ENCODE measurements at places on chromosomes 3 and 15.
A peak's percentile ranks its signal among the peaks of the same experiment; 100 is the strongest.

DNA sequence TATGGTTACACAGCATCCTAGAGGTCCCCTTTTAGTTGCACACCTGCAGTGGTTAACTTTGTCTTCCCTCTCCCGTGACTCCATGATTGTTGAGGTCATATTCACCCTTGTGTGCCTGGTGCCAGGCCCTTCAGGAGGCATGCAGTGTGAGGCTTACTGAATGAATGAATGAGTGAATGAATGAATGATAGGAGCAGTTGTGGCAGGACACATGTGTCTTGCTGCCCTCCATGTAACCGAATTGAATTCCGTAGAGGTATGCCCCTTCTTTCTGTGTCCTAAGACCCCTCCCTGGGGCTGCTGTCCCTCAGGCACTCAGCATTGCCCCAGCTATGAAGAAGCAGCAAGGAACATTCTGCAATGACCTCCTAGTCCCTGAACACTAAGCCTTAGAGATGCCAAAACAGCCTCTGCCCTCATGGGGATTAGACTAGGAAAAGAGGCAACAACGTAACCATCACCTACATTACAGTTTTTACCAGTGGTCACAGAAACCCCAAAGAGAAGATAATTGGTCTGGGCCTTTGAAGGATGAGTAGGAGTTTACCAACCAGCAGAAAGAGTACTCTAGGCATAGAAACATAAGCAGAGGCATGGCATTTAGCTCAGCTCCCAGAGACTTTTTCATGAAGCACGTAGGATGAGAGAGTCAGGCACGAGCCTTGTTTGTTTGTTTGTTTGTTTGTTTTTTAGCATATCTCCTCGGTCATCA is 22.5 kb upstream of the CPNE9 start:
- no peak for DNase-seq

- peak; percentile 54 for DNase-seq
Observed at GRCh38 chr15:100095541-100096247, 246.1 kb downstream of the ADAMTS17 start.

DNA sequence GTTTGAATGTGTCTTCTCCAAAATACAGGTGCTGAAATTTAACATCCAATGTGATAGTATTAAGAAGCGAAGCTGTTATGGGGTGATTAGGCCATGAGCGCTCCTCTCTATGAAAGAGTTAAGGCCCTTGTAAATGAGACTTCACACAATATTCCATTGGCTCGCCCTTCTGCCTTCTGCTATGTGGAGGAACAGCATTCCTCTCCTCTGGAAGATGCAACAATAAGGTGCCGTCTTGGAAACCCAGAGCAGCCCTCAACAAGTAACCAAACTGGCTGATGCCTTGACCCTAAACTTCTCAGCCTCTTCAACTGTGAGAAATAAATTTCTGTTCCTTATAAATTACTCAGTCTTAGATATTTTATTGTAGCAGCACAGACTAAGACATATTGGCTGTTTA is 874.6 kb downstream of the ROBO1 start:
- no peak for DNase-seq

- DNase-seq, result peak; percentile 72
Observed at GRCh38 chr3:194730365-194730764, 44.7 kb downstream of the FAM43A start.

GRCh38 chr3:115624029-115624741 is 875 bp downstream of the GAP43 start:
- no peak for DNase-seq

DNA sequence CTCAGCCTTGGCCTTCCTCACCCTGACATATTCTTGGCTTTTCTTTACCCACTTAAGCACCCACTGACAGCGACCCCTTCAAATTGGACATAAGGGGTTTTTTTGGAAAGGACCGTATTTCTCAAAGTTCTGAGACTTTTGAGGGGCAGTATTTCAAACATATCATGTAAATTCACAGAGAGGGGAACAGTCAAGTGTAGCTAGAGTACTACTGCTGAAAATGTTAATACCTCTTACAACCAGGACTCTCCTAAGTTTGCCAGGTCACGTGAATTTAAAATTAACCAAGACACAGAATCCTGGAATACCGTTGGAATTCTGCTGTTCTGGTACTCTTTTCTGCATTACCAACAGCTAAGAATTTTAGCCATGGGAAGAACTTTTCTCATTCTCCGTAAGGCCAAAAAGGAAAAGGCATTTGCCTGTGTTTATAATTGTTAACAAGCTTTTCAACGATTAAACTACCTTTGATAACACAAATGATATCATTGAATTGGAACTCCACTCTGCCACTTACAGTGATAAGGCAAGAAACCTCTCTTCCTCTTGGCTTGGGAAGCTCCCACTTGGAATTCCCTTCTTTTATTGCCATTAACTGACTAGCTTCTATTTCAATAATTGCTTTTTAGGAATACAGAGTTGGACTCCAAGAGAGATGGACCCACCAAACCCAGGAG is 597 bp upstream of the GBE1 start:
- DNase-seq, result peak; percentile 2

GRCh38 chr3:187987924-187988323 is 166.0 kb upstream of the LPP start:
- no peak for DNase-seq

GRCh38 chr15:78620021-78620526 is 722 bp downstream of the CHRNA3 start:
- DNase-seq, result peak; percentile 41

- no peak for DNase-seq
Observed at GRCh38 chr3:187966636-187967406, 187.1 kb upstream of the LPP start.

- peak; percentile 47 for DNase-seq
Observed at GRCh38 chr3:123027292-123028232, at the start of gene SEMA5B. TSS of gene SEMA5B (minus strand) at chr3:123027763. CDS start at chr3:122961263, 66,500 bp downstream.

DNA sequence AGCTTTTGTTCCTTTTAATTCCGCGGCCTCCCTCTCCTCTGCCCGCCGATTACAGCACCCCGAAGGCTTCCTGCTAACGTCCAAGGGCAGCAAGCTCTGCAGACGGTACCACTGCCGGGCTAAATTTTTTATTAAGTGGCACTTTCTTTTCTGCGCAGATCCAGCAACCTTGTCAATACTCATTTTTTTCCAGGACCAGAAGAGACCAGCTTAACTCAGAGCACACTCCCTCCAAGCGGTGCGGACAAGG is 542 bp upstream of the MEIS2 start:
- DNase-seq, result no peak

- DNase-seq, result no peak
Observed at GRCh38 chr3:156209631-156210335, 89.4 kb downstream of the KCNAB1 start.

DNA sequence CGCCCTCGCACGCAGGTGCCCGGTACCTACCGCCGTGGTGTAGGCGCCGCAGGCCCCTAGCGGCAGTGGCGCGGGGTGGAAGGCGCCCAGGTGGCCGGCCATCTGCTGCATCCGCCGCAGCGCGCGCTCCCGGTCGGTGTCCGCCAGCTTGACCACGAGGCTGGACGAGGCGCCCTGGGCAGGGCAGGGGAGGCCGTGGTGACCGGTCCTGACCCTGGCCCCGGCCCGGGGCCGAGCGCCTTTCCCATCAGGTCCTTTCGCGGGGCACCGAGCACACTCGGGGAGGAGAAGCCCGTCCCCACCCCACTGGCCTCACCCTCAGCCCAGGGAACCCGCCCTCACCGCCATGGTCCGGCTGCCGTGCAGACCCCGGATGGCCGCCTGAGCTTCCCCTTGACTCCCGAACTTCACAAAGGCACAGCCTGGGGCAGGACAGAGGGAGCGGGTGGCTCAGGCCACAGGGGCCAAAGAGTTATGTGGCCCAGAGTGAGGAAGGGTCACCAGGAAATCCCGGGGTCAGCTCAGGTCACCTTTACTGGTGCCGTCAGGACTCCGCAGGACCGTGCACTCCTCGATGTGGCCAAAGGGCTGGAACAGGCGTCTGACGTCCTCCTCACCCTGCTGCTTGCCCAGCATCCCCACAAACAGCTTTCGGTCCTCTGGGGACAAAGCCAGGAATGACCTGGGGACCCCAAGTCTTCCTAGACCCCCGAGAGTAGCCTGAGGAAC is 17.4 kb upstream of the PARP6 start:
- DNase-seq, result no peak

DNA sequence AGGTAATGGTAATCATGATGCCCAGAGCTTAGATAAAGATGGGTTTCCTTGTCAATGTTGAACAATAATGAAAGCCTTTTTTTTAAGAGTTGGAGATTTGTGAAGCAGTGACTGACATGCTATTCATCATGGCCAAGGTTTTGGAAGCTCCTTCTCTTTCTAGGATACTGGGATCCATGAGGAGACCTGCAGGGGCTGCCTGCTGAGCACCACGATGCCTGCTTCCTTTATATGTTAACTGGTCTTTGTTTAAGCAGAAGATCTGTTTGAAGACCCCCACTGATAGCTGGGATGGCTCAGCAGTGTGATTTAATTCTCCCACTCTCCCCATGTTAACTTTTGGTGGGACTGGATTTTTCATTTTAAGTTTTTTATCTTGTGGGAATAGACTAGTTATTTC is 15.8 kb downstream of the RBP1 start:
- no peak for DNase-seq

GRCh38 chr3:143627336-143627735 is 220.9 kb downstream of the SLC9A9 start:
- peak; percentile 4 for DNase-seq

- no peak for DNase-seq
Observed at GRCh38 chr3:108029466-108029865, 61.4 kb downstream of the CD47 start.

DNA sequence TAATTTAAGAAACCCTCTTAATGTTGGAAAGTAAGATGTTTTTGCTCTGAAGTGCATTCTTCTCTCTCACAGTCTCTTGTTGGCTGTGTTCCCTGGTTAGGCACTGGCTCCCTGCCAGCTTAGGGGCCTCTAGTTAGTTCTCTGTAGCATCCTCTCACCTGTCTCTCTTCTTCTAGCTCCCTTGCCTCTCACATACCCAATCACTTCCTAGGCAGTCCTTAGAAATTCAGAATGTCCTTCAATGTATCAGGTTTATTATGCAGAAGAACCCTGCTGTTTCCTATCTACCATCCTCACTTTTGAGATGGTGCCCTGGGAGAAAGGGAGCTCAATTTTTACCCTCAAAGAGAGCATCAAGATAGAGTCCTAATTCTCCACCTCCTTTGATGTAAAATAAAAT is 36.2 kb upstream of the CPNE4 start:
- DNase-seq, result no peak

DNA sequence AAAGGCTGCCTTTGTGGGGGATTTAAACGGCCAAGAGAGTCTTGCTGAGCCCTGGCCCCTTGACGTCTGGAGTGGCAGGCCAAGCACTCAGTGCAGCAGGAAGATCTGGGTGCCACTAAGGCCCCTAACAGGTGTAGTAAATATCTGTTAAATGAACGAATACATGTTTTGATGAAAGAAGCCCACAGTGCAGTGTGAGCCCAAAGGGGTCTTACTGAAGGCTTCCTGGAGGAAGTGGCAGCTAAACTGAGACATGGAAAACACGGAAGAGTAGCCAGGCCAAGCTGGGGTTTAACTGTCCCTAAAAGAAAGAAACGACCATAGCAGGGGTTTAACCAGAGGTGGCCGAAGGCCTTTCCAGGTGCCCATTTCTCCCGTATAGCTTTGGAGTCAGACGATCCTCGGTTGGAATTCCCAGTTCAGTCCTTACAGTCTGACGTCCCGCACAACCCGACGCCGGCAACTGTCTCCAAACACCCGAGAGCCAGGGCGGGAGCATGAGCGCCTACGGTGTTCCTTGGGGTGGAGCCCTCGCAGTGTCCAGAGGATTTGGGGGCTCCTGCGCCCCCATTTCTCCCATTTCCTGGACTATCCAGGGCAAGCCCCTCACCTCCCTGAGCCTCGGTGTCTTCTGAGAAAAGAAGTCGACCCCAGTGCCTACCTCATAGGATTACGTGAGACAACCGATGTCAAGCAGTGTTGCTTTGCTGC is 910 bp upstream of the ABHD6 start:
- no peak for DNase-seq

DNA sequence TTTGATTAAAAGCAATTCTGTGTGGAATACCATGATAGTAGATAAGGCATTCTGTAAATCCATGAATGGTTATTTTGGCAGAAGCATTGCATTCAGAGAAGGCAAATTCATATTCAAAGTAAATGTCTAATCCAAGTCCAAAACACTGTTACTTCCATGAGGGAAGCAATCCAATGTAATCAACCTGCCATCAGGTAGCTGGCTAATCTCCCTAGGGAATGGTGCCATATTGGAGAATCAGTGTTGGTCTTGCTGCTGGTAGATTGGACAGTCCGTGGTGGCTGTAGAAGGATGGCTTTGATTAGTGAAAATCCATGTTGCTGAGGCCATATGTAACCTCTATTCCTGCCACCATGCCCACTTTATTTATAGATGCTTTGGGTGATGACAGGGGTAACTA is 72.1 kb upstream of the TNIK start:
- DNase-seq, result no peak

- DNase-seq, result no peak
Observed at GRCh38 chr3:180321534-180321933, 280.4 kb upstream of the TTC14 start.

DNA sequence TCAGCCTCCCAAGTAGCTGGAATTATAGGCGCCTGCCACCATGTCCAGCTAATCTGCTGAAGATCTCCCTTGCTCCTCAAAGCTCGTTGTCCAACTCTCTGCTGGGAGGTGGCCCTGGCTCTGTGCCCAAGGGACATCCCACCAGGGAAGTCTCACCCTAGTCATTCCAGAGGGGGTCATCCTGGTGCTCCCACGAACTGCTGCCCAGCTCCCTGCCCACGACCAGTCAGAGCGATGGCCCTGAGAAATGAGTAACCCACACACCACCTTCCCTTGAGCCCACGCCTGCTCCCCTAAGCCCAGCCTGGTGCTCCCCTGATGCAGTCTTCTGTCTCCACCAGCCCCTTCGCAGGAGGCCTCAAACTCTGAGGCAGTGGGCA is 5.2 kb downstream of the KLHL25 start:
- DNase-seq, result no peak

DNA sequence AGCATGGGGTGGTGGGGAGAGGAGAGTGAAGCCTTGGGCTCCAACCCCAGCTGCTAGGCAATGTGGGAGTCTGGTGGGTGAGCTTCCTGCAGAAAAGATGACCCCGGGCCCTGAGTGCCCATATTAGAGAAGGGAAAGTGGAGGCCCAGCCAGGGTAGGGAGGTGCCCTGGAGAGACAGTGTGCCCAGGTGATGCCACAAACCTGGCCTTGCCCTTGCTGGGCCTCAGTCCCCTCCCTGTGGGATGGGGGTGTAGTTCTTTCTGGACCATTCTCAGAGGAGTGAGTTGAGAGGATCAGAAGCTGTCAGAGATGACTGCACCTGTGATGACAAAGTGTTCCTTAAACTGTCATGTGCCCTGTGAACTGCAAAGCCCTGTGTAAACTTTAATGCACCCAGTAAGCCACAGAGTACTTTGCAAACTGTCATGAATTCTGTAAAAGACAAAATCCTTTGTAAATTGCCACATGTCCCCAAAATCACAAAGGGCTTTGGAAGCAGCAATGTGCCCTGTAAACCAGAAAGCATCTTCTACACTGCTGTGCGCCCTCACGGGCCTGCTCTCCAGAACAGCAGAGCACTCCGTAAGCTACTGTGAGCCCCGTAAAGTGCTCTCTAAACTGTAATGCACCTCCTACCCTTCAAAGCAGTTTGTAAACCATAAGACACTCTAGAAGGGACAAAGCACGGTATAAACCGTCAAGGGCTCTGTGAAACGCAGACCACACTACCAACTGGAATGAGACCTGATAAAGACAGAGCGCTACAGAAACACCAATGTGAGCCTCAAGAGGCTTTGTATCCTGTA is 51.3 kb upstream of the FGD5 start:
- no peak for DNase-seq

- DNase-seq, result no peak
Observed at GRCh38 chr3:43074901-43075689, 30.8 kb downstream of the POMGNT2 start.

All from Daoy (cell line).